ENCODE measurements at places on chromosomes 11 and 22.

- H3K27me3 ChIP-seq: peaks cover 5% of the 10 kb centered on the region
- peaks cover 52% of the 10 kb centered on the region for H3K4me1 ChIP-seq
- peak overlapping the region; percentile 54 for H3K27ac ChIP-seq
- no peak overlapping the region for H3K4me3 ChIP-seq
- no peak for DNase-seq
Observed at GRCh38 chr11:30553521-30554110, 32.5 kb downstream of the MPPED2 start.

DNA sequence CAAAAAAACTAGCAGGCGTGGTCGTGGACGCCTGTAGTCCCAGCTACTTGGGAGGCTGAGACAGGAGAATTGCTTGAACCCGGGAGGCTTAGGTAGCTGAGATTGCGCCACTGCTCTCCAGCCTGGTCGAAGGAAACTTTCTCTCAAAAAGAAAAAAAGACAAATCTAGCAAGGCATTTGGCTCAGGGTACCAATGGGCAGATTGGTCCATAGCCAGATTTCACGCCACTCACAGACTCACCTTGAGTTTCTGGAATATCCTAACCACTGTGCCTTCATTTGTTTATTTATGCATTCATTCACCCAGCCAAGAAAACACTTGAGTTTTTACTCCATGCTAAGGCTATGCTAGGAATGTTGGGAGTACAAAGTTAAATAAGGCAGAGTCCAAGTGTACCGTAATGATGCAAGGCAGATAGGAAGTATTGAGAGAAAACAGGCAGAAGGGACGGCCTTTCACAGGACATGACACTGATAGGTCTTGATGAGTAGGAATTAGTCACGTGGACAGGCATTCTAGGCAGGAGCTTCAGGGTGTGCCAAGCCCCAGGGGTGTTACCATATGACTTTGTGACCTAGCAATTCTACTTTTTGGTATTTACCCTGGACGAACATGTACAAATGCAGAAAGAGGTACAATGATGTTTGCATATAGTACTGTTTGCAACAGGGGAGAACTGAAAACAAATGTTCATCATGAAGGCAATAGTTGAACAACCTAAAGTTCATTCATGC is 3.0 kb upstream of the PACSIN3 start:
- no peak overlapping the region for H3K4me3 ChIP-seq
- no peak for DNase-seq
- peaks cover 30% of the 10 kb centered on the region for H3K4me1 ChIP-seq
- no peaks in the 10 kb centered on the region for H3K36me3 ChIP-seq
- no peak overlapping the region for H3K27ac ChIP-seq

DNA sequence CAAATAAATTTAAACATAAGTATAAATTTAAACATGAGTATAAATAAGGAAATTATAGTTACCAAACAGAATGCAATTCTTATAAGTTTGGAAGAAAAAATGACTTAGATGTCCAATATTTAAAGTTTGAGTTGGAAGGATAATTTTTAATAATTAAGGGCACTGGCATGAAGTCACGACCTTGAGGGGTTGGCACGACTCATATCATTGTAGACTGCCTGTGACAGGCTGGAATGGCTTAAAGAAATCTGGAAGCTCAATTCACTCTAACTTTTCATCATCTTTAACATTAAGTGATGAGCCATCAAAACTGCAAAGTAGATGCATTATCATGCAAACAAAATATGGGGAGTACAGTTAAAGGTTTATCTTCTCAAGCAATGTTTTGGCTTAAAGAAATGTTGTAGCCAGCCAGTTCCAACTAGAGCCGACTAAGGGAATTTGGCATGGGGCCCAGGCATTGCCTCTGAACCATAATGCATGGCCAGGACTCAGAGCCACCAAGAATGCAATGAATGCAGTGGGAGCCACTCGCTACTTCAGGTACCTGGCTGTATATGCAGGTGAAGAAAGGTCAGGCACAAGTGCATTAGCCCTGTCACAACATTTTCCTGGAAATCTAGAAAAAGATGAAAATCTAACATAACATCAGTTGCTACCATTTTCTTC is 33.4 kb downstream of the PGR start:
- DNase-seq: no peak
- H3K27ac ChIP-seq: no peak overlapping the region
- no peaks in the 10 kb centered on the region for H3K27me3 ChIP-seq
- no peak overlapping the region for H3K4me3 ChIP-seq
- H3K4me1 ChIP-seq: no peaks in the 10 kb centered on the region

DNA sequence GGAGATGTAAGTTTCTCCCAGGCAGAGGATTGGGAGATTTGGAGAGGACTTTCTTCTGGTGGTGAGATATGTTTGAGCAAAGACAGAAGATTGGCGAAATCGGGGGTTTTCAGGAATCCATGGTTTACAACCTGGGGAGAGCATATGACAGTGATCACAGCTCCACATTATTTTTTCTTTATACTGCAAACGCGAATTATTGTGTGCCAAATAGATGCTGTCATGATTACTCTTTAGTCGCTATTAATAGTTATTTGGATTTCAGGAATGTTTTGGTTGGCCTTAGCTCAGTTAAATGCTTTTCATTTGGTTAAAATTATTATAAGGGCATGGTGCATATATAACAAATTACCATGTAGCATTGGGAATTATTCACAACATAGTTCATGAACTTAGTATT is 15.2 kb downstream of the ATXN10 start:
- H3K36me3 ChIP-seq: peaks cover 32% of the 10 kb centered on the region
- DNase-seq: no peak
- no peaks in the 10 kb centered on the region for H3K27me3 ChIP-seq

DNA sequence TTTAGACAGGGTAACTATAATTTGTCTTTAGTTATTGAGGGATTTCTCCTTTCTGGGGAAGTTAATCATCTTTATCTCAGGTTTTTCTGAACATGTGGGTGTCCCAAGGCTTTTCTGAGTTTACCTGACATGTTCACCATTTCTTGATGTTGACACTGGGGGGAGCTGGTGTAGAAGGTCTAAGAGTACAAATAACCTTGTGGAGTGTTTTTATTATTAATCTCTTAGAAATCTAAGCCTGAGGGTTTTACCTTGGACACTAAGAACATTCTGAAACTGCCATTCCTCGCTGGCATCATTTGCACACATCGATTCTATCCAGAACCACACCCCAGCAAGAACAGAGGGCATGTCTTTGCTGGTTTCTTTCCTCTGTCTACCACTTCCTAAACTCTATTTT is 15.6 kb upstream of the C11orf91 start:
- no peak for DNase-seq
- H3K4me1 ChIP-seq: peaks cover 20% of the 10 kb centered on the region
- no peak overlapping the region for H3K27ac ChIP-seq
- H3K27me3 ChIP-seq: no peaks in the 10 kb centered on the region

GRCh38 chr11:130706572-130706971 is 209.7 kb downstream of the SNX19 start:
- no peak overlapping the region for H3K4me3 ChIP-seq
- peaks cover 20% of the 10 kb centered on the region for H3K36me3 ChIP-seq
- DNase-seq: no peak
- H3K4me1 ChIP-seq: peaks cover 16% of the 10 kb centered on the region

DNA sequence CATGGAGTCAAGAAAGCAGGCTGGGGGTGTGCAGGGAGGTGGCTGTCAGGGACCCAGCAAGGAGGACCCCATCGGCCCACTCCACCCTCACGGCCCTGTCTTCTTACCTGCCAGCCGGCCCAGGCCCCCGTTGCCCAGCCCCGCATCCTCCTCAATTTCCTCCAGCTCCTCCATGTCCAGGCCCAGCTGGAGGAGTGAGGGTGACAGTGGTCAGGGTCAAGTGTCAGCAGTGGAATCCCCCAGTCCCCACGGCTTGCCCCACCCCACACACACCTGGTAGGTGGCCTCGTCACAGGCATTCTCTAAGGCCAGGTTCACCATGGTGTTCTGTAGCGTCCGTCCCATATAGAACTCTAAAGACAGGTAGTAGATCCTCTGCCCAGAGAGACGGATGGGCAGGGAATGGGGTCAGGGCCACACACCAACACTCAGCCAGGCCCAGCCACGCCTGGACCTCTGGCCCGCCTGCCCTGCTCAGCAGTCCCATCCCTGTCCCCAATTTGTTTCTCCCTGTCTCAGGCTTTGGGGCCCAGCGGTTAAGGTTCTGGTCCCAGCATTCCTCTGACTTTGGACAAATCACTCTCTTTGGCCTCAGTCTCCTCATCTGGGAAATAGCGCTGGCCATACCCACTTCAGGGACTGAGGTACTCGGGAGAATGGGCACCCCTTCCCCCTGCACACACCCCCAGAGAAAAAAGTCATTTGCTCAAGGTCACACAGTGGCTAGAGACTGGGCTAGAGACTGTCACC is 1.3 kb downstream of the PYGM start:
- DNase-seq: no peak
- peaks cover 8% of the 10 kb centered on the region for H3K36me3 ChIP-seq

DNA sequence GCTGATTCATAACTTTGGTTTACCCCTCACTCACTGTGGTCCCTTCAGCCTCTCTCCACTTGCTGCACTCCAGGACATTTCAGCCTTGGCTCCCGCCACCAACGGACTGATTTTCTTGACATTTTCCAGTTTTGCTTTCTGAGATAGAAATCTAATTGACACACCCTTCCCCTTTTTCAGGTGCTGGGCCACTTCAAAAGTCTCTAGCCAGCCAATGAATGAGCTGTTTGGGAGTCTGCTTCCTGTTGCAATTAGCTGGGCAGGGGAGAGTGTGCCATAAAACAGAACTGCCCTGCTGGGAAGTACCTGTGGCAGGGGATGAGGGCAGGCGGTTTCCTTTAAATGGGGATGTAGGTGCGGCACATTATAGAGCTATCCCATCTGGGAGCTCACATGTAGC is 21.1 kb upstream of the PLET1 start:
- no peak overlapping the region for H3K4me3 ChIP-seq
- no peaks in the 10 kb centered on the region for H3K36me3 ChIP-seq

DNA sequence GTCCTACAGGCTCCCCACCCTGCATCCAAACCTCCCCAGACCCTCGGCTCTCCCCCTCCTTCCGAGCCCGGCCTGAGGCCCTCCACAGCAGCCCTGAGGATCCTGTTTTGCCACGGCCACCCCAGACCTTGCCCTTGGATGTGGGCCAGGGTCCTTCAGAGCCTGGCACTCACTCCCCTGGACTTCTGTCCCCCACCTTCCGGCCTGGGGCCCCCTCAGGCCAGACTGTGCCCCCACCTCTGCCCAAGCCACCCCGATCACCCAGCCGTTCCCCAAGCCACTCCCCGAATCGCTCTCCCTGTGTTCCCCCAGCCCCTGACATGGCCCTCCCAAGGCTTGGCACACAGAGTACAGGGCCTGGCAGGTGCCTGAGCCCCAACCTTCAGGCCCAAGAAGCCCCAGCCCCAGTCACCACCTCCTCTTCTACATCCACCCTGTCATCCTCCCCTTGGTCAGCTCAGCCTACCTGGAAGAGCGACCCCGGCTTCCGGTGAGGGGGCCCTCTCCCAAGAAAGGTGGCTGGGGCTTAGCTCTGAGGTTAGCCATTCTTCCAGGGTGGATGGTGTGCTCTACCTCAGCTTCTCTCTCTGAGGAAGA is 2.9 kb downstream of the INPP5J start:
- H3K4me1 ChIP-seq: peaks cover 17% of the 10 kb centered on the region
- no peak overlapping the region for H3K27ac ChIP-seq
- no peak overlapping the region for H3K4me3 ChIP-seq
- no peaks in the 10 kb centered on the region for H3K36me3 ChIP-seq
- H3K27me3 ChIP-seq: peaks cover 5% of the 10 kb centered on the region

GRCh38 chr11:44563711-44564110 is 1.8 kb upstream of the CD82 start:
- H3K27ac ChIP-seq: no peak overlapping the region
- no peaks in the 10 kb centered on the region for H3K36me3 ChIP-seq
- DNase-seq: no peak
- H3K4me1 ChIP-seq: peaks cover 30% of the 10 kb centered on the region
- no peak overlapping the region for H3K4me3 ChIP-seq

- no peak overlapping the region for H3K4me3 ChIP-seq
- H3K36me3 ChIP-seq: no peaks in the 10 kb centered on the region
- H3K27me3 ChIP-seq: peaks cover 15% of the 10 kb centered on the region
- no peak overlapping the region for H3K27ac ChIP-seq
- DNase-seq: no peak
Observed at GRCh38 chr11:17578958-17579357, 31.9 kb downstream of the OTOG start.

GRCh38 chr11:19187833-19188258 is 13.9 kb downstream of the CSRP3 start:
- peaks cover 30% of the 10 kb centered on the region for H3K4me1 ChIP-seq
- no peak overlapping the region for H3K27ac ChIP-seq
- H3K36me3 ChIP-seq: no peaks in the 10 kb centered on the region

GRCh38 chr11:36057379-36058042 is 113.6 kb downstream of the LDLRAD3 start:
- H3K4me3 ChIP-seq: no peak overlapping the region
- DNase-seq: no peak
- peaks cover 31% of the 10 kb centered on the region for H3K4me1 ChIP-seq
- H3K27ac ChIP-seq: peak overlapping the region; percentile 56
- no peaks in the 10 kb centered on the region for H3K27me3 ChIP-seq

GRCh38 chr11:72553706-72554105 is 119.4 kb upstream of the CLPB start:
- no peak overlapping the region for H3K27ac ChIP-seq
- H3K36me3 ChIP-seq: no peaks in the 10 kb centered on the region
- H3K4me1 ChIP-seq: peaks cover 26% of the 10 kb centered on the region

- H3K27me3 ChIP-seq: peaks cover 13% of the 10 kb centered on the region
- no peak overlapping the region for H3K4me3 ChIP-seq
- no peak overlapping the region for H3K27ac ChIP-seq
- peaks cover 5% of the 10 kb centered on the region for H3K4me1 ChIP-seq
- no peak for DNase-seq
Observed at GRCh38 chr11:46208803-46209202, 68.7 kb upstream of the CREB3L1 start.

GRCh38 chr11:61754534-61755482 is 2.4 kb downstream of the MYRF start:
- H3K36me3 ChIP-seq: no peaks in the 10 kb centered on the region
- H3K4me1 ChIP-seq: peaks cover 67% of the 10 kb centered on the region
- H3K27ac ChIP-seq: no peak overlapping the region
- peak overlapping the region; percentile 86 for H3K4me3 ChIP-seq

GRCh38 chr11:128653801-128654231 is 40.1 kb upstream of the FLI1 start:
- peak; percentile 12 for DNase-seq
- H3K36me3 ChIP-seq: peaks cover 5% of the 10 kb centered on the region
- no peak overlapping the region for H3K27ac ChIP-seq
- peaks cover 11% of the 10 kb centered on the region for H3K4me1 ChIP-seq

- no peak for DNase-seq
- H3K4me3 ChIP-seq: no peak overlapping the region
- no peak overlapping the region for H3K27ac ChIP-seq
- no peaks in the 10 kb centered on the region for H3K36me3 ChIP-seq
- no peaks in the 10 kb centered on the region for H3K4me1 ChIP-seq
Observed at GRCh38 chr11:99513368-99513767, 492.6 kb downstream of the CNTN5 start.
